Kidney (tissue), 22 donors: ENCODE measurements at places on chromosomes 7 and 10.
A peak's percentile ranks its signal among the peaks of the same experiment; 100 is the strongest.

- no peak overlapping the region for H3K4me3 ChIP-seq
- peak; percentile 78 for DNase-seq
- H3K36me3 ChIP-seq, result no peaks in the 10 kb centered on the region
Measured at GRCh38 chr10:70903262-70903921, 15.0 kb upstream of the PCBD1 start.

- no peak overlapping the region for H3K4me3 ChIP-seq
- H3K27me3 ChIP-seq, result no peaks in the 10 kb centered on the region
- H3K36me3 ChIP-seq, result no peaks in the 10 kb centered on the region
- no peaks in the 10 kb centered on the region for H3K4me1 ChIP-seq
- no peak for DNase-seq
Measured at GRCh38 chr7:35728412-35729060, 33.6 kb upstream of the HERPUD2 start.

DNA sequence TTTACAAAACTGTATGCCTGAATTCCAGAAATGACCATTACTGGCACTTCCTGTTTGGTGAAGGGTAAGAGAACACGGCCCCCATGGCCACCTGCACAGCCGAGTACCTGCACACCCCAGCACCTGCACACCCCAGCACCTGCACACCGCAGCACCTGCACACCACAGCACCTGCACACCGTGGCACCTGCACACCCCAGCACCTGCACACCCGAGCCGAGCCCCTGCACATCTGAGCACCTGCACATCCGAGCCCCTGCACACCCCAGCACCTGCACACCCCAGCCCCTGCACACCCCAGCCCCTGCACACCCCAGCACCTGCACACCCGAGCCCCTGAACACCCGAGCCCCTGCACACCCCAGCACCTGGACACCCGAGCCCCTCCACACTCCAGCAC, 243.5 kb downstream of the DNAJB6 start:
- H3K27me3 ChIP-seq, result peaks cover 9% of the 10 kb centered on the region
- no peak overlapping the region for H3K27ac ChIP-seq
- H3K4me1 ChIP-seq, result no peaks in the 10 kb centered on the region
- H3K4me3 ChIP-seq, result no peak overlapping the region

DNA sequence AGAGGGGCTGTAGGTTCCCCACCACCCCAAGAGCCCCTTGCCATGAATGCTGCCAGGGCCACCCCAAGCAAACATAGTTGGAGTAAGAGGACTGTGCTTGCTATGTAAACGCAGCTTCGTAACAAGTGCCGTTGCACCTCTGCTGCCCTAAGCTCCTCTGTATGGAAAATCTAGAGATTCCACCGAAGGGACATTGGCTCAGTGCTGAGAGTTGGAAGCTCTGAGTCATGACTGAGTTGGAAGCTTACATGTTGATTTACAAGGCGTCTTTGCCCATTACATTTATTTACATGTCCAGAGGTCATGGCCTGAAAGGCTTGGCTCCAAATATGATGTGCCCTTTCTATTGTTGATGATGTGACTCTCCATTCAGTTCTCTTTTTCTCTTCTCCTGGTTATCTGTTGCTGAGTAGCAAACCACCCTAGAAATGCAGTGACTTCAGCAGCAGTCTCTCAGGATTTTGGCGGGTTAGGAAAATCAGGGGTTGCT, 233.1 kb upstream of the TCF7L2 start:
- DNase-seq, result no peak
- H3K27ac ChIP-seq, result no peak overlapping the region
- H3K36me3 ChIP-seq, result no peaks in the 10 kb centered on the region
- no peaks in the 10 kb centered on the region for H3K4me1 ChIP-seq
- no peaks in the 10 kb centered on the region for H3K27me3 ChIP-seq

- H3K36me3 ChIP-seq, result peaks cover 29% of the 10 kb centered on the region
- no peak for DNase-seq
- no peaks in the 10 kb centered on the region for H3K27me3 ChIP-seq
- no peak overlapping the region for H3K27ac ChIP-seq
Measured at GRCh38 chr7:90383422-90383821, 19.8 kb upstream of the CLDN12 start.

- no peaks in the 10 kb centered on the region for H3K27me3 ChIP-seq
- peak; percentile 68 for DNase-seq
- H3K4me3 ChIP-seq, result peak overlapping the region; percentile 96
Measured at GRCh38 chr10:25017154-25017590, 760 bp downstream of the THNSL1 start.

- DNase-seq, result no peak
- no peaks in the 10 kb centered on the region for H3K27me3 ChIP-seq
- no peak overlapping the region for H3K4me3 ChIP-seq
- peaks cover 4% of the 10 kb centered on the region for H3K4me1 ChIP-seq
Measured at GRCh38 chr7:104956753-104957450, 57.1 kb upstream of the KMT2E start.

GRCh38 chr7:5296015-5296610, 13.4 kb downstream of the SLC29A4 start:
- no peak overlapping the region for H3K4me3 ChIP-seq
- H3K36me3 ChIP-seq, result no peaks in the 10 kb centered on the region
- H3K27me3 ChIP-seq, result no peaks in the 10 kb centered on the region
- no peak overlapping the region for H3K27ac ChIP-seq

DNA sequence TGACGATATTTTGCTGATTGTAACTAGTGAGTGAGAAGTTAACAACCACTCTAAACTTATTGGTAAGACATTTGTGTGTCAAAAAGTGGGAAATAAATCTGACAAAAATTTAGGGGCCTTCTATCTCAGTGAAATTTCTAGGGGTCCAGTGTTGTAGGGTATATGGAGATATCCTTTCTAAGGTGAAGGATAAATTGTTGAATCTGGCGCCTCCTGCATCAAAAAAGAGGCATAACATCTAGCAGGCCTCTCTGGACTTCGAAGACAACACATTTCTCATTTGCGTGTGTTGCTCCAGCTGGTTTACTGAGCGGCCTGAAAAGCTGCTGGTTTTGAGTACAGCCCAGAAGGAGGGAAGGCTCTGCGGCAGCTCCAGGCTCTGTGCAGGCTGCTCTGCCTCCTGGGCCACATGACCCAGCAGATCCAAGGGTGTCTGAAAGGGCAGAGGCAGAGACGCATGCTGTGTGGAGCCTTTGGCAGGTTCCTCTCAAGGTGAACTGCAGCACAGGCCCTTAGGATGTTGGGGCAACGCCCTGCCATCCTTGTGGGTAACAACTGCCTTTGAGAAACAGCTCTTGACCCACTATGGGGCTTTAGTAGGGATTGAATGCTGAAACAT, 72.4 kb downstream of the LMBR1 start:
- no peak overlapping the region for H3K4me3 ChIP-seq
- DNase-seq, result no peak
- H3K27me3 ChIP-seq, result no peaks in the 10 kb centered on the region
- no peak overlapping the region for H3K27ac ChIP-seq
- H3K36me3 ChIP-seq, result no peaks in the 10 kb centered on the region

- H3K4me3 ChIP-seq, result peak overlapping the region; percentile 99
- no peak for DNase-seq
- H3K27me3 ChIP-seq, result no peaks in the 10 kb centered on the region
- no peaks in the 10 kb centered on the region for H3K4me1 ChIP-seq
- no peaks in the 10 kb centered on the region for H3K36me3 ChIP-seq
Measured at GRCh38 chr7:22823142-22823497, 471 bp upstream of the TOMM7 start.

DNA sequence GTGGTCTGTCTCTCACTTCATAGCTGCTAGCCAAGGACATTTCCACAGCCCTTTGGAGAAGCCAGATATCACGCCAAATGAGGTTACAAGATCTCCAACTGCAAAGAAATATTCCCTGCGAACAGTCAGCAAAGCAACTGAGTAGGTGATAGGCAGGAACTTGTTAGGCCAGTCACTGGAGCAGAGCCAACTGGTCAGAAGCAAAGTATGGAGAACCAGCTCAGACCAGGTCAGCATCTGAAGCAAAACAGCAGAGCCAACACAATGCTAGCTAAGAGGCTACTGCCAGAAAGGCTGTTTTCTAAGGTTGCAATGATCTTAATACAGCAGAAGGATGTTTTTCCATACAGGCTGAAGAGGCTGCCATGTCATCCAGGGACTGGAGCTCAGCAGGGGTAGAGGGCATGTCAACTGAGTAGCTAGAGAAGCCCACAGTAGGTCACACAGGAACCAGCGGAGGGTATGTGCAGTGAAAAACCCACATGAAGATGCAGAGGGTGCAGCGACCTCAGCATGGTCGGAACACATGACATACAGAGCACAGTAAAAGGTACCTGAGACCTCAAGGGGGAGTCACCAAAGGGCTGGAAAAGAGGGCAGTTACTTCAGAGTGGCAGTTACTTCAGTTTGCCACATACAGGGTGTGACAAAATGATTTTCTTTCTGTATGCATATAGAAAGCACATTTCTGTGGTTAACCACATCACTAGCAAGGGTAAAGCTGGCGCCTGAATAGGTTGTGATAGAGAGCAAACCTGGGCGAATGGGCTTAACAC, 8.9 kb downstream of the SEC31B start:
- no peak overlapping the region for H3K27ac ChIP-seq
- DNase-seq, result no peak
- peaks cover 4% of the 10 kb centered on the region for H3K36me3 ChIP-seq
- peaks cover 5% of the 10 kb centered on the region for H3K4me1 ChIP-seq
- no peak overlapping the region for H3K4me3 ChIP-seq
- no peaks in the 10 kb centered on the region for H3K27me3 ChIP-seq

- no peaks in the 10 kb centered on the region for H3K36me3 ChIP-seq
- no peak for DNase-seq
- H3K4me3 ChIP-seq, result no peak overlapping the region
Measured at GRCh38 chr10:69911613-69912528, 110.2 kb downstream of the COL13A1 start.

GRCh38 chr10:71396711-71397295, at the start of gene CDH23:
TSS of gene CDH23 (plus strand) at chr10:71396920. CDS start at chr10:71439832, 42,912 bp downstream.
- peaks cover 6% of the 10 kb centered on the region for H3K4me1 ChIP-seq
- H3K27ac ChIP-seq, result no peak within 1 kb of the TSS
- H3K27me3 ChIP-seq, result peaks cover 19% of the 10 kb centered on the region
- H3K4me3 ChIP-seq, result no peak within 1 kb of the TSS

DNA sequence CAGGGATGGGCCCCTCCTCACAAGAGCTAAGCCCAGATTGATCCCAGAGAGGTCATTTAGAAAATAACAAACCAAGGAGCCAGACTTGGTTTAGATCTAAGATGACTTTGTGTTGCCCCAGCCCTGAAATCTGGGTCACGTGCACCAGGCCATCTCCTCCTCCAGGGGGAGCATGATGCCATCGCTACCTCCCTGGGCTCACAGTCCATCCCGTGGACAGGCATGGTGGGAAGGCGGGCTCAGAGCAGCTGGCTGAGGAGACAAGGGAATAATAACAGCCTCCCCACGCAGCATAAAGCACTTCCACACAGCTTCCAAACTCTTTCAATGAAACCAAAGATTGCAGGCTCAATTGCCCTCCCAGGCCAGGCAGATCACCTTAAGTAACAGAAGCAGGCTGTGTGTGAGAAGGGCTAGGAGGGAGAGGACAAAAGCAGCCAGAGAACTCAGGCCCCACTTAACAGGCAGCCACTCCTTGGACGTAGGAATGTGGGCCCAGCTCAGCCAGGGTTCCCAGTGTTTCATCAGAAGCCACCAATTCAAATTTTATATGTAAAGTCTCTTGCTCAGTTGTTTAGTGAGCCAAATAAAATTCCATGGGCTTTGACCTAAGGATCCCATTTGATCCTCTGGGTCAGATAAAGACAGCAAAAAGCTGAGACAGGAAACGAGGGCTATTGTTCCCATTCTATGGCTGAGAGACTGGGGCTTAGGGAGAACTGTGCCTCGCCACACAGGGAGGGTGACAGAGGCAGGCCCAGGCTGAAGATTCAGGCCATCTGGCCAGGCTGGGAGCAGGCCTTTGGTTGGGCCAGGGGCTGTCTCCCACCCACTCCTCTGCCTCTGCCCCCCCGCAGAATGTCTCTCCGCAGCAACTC, 100.2 kb downstream of the COL13A1 start:
- no peak overlapping the region for H3K4me3 ChIP-seq
- no peaks in the 10 kb centered on the region for H3K27me3 ChIP-seq
- H3K36me3 ChIP-seq, result no peaks in the 10 kb centered on the region
- H3K4me1 ChIP-seq, result peaks cover 8% of the 10 kb centered on the region
- H3K27ac ChIP-seq, result no peak overlapping the region

- H3K27ac ChIP-seq, result no peak overlapping the region
- no peaks in the 10 kb centered on the region for H3K27me3 ChIP-seq
- no peaks in the 10 kb centered on the region for H3K4me1 ChIP-seq
- no peaks in the 10 kb centered on the region for H3K36me3 ChIP-seq
- peak overlapping the region; percentile 16 for H3K4me3 ChIP-seq
- DNase-seq, result peak; percentile 80
Measured at GRCh38 chr7:157432541-157432956, 95.7 kb downstream of the DNAJB6 start.

DNA sequence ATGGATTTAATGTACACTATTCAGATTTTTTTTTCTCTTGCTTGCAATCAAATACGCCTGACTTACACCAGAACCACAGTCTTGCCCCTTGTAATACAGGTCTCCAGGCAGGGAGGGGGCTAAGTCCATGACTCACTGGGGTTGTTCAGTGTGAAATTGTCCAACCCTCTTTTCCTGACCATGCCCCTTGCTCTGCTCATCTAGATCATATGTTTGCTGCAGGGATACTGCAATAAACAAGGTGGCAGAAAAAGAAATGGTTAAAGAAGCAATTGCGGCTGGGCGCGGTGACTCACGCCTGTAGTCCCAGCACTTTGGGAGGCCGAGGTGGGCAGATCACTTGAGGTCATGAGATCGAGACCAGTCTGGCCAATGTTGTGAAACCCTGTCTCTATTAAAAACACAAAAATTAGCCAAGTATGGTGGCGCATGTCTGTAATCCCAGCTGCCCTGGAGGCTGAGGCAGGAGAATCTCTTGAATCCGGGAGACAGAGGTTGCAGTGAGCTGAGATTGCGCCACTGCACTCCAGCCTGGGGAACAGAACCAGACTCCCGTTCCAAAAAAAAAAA, 85.5 kb downstream of the TMEM130 start:
- H3K27me3 ChIP-seq, result no peaks in the 10 kb centered on the region
- no peak for DNase-seq
- H3K4me1 ChIP-seq, result no peaks in the 10 kb centered on the region
- H3K36me3 ChIP-seq, result no peaks in the 10 kb centered on the region
- H3K27ac ChIP-seq, result no peak overlapping the region

DNA sequence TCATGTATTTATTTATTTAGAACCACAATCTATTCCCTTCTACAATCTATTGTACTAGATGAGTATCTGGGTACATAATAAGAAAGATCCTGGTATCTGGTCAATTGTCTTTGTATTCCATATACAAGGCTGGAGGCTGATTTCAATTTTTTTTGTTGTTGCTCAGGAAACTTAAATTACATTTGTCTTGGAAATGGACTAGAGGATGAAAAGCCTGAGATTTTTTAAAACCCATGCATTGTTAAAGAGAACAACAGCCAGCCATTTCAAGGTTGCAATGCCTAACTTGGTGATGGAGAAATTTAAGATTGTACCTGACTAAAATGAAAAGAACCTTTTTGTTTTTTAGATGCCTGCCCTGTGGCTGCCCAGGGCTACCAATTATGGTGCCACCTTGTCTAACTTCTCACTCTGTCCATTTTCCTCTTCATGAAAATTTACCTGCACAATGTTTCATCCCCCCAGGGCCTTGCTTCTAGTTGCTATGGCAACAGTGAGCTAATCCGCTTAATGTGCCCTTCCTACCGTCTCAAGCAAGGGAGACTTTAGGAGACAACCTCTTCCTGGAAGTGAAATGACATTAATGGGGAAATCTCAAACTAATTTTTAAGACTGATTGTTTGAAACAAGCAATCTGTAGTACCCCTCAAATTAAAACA, 203.7 kb upstream of the PHYHIPL start:
- H3K4me3 ChIP-seq, result no peak overlapping the region
- no peak overlapping the region for H3K27ac ChIP-seq
- DNase-seq, result no peak
- no peaks in the 10 kb centered on the region for H3K36me3 ChIP-seq
